ENCODE measurements at places on chromosomes 13 and 19.

DNA sequence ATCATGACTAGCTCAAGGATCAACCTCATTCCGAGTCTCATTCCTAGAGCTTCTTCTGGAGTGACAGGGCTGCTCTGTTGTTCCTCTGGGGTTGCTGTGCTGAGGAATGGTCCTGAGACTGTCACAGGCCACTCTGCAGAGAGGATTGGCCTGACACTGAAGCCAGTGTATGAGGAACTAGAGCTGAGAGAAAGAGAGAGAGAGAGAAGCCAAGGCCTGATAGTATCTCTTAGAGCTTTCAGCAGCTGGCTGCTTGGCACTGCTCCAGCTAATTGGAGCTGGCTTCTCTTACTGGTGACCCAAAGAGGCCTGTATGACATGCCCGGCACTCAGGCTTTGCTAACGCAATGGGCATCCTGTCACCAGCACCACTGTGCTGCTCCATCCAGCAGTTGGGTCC, 73.4 kb upstream of the FLT1 start:
- DNase-seq, result no peak

GRCh38 chr19:30214651-30215051, 157.5 kb upstream of the ZNF536 start:
- DNase-seq, result no peak

- DNase-seq, result no peak
Observed at GRCh38 chr13:27476943-27477703, 26.8 kb upstream of the MTIF3 start.

DNA sequence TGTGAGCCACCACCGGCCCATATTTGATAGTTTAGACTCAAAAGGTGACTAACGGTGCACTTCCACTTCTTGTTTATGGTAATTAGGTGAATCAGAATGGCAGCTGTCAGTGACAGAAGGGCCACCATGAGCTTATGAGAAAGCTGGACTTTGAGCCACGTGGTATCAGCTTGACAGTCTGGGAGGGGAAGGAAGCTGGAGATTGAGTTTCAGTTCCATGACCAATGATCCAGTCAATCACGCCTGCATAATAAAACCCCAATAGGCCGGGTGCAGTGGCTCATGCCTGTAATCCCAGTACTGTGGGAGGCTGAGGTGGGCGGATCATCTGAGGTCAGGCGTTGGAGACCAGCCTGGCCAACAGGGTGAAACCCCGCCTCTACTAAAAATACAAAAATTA, 8.2 kb downstream of the EID2B start:
- DNase-seq, result no peak

- DNase-seq, result no peak
Observed at GRCh38 chr13:77528834-77529500, 6.5 kb upstream of the SCEL start.

DNA sequence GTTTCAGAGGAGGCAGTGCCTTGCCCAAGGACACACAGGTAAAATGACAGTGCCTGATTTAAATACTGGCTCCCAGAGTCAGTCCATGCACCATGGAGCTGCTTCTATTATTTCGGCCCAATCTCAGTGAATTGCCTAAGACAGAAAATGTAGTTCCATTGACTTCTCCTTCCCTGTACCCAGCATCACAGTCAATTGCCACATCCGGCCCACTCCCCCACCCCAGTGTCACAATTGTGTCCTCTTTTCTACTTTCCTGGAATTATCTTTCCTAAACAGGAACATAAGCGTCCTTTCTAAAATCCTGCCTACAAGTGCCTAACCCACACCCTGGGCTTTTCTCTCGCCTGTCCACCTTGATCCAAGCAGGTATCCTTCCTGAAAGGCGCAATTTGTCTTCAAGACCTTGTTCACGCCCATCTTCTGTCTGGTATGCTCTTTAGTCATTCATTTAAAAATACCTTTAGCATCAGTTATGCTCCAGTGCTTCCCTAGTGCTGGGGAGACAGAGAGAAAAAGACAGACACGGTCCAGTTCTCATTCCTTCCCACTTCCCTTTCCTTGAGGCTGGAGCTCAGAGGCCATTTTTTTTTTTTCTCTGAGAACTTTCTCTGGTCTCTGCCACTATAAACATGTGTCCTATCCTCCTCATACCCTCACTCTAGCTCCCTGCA, 411.4 kb downstream of the LIG4 start:
- DNase-seq, result no peak
